ENCODE measurements at places on chromosomes 12 and 14.

DNA sequence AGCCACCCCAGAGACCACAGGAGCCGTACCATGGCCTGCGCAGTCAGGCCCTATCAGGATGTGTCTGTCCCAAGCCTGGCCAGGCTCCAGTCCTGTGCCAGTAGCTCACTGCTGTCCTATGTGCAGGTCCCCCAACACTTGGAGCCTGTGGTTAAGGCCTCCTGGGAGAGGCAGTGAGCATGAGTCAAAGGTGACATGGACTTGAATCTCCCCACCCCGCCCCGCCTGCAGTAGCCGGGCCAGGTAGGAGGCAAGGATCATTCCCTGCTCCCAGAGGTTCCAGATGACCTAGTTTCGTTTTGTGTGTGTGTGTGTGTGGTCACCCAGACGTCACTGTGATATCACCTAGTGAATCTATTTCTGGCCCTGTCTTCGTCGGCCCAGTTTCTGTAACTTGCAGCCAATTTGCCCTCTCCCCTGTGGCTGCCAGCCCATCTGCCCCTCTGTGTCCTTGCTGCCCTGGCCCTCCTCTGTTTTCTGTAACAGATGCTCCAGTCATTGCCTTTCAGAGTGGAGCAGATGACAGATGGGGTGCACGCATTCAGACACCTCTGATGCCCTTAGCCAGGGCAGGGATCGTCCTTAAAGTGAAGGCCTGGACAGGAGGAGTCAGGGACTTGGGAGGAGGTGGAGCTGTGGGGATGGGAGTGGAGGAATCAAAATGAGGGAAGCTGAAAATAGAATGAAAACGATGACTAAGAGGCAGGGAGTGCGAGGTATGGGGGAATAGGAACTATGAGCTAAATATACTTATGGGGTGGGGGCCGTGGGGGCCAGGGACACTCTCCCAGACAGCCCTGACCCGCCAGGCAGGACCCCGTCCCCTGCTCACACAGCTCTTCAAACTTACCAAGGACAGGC lies 37.4 kb downstream of the SLC6A12 start:
- DNase-seq: peak; percentile 58

DNA sequence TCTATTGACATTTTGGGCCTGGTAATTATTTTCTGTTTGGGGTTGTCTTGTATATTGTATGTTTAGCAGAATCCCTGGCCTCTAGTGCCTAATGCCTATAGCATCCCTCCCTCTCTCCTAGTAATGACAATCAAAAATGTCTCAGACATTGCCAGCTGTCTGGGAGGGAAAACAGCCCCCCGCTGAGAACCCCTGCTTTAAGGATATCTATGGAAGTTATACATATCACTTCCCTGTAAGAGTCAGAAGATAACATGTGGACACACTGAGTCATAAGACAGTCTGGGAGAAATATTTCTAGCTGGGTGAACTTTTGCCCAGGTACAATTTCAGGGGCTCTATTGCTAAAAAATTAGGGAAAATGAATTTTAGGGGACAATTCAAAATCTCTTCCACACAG lies 255.0 kb downstream of the PAWR start:
- no peak for DNase-seq

- DNase-seq: peak; percentile 16
Measured at GRCh38 chr12:68358532-68359485, 26.6 kb upstream of the MDM1 start.

DNA sequence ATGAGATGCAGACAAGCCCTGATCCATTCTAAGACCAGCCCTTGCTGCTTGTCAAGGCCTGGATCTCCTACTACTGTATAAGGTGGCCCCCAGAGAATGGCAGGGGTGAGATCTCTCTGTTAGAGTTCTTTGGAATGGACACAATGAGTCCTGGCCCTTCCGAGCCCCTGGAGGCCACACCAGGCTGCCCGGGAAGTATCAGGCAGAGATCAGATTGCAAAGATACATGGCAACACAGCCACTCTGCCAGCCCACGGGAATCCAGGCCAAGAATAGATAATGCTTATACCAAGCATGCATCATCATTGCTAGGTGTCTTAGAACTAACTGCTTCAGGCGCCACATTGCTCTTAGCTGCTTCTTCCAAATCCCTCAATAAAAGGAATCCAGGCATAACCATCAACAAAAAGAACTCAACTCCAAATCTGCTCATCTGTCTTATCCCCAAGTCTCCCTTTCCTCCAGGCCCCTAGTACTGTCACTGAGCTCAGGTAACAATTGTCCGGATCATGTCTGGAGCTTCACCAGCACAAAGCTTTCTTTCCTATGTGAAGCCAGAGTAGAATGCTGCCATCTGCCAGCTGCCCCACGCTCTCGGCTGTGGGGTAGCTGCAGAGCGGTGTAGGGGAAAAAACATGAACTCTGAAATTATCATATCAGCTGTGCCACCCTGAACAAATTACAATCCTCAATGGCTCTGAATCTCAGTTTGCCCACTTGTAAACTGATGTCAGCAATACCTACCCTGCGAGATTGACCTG lies 5.5 kb upstream of the VASH1 start:
- no peak for DNase-seq

- DNase-seq: peak; percentile 37
Measured at GRCh38 chr14:65791191-65791981, 378.9 kb downstream of the FUT8 start.

- peak; percentile 78 for DNase-seq
Measured at GRCh38 chr12:49227713-49228112, 37.2 kb upstream of the TUBA1C start.

DNA sequence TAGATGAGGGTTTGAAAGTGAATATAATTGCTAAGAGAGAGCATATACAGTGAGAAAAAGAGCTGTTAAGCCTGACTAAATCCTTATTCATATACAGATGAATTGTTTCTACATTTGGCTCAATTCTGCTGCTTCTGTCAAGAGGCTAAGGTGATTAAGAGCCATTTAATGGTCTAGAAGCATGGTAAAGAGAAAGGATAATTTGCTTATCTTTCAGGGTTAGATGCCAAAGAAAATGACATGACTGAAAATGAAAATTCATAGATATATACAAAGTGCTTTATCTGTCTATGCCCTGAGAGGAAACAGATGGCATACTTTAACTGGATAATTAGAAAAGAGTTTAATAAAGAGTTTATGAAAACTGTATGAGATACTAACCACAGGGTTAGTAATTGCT lies 834.9 kb downstream of the SLC6A15 start:
- DNase-seq: no peak

DNA sequence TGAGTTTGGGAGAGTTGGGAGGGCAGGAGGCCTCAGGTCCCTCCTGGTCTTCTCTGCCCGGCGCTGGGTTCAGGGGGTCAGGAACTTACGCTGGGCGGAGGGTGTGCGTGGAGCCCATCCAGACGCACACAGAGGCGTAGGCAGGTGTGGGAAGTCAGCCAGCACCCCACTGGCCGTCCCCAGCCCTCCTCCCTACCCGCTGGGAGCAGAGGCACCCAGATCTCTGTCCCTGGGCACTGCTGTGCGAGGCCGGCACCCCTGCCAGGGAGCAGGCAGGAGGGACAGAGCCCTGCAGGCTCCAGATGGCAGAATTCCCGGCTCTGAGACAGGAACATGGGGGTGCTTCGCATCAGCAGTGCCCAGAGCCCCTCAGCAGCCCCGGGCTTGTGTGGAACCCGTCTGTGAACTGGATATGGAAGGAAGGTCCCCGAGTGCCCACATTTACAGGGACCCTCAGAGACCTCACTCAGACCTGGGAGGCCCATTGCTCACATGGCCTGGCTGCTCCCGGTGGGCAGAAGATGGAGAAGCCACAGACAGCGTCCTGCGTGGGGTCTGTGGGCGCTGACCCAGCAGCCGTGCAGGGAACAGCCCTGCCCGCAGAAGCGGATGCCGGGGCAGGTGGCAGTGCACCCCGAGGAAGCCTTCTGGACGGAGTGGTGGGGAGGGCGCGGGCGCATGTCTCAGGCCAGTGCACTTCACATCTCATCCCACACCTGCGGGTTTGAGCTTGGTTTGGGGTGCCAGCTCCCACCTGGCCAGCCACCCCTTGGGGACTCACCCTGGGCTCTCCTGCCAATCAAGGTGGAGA lies 59.3 kb downstream of the LRCOL1 start:
- DNase-seq: no peak

DNA sequence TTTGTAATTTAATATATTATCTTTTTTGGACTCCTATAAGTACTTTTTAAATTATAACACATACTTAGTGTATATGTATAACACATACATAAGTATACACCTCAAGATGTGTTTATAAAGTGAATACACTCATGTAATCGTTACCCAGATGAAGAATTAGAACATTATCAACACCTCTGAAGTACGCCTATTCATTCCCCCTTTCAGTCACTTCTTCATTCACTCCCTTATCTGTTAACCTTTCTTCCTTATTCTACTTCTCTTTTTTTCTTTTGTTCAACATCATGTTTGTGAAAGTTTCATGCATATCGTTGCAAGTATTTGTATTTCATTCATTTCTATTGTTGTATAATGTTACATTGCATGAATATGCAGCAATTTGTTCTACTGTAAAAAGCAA lies 98.5 kb downstream of the ARID2 start:
- no peak for DNase-seq

GRCh38 chr14:47678993-47679392 lies 3.6 kb upstream of the MDGA2 start:
- DNase-seq: no peak

DNA sequence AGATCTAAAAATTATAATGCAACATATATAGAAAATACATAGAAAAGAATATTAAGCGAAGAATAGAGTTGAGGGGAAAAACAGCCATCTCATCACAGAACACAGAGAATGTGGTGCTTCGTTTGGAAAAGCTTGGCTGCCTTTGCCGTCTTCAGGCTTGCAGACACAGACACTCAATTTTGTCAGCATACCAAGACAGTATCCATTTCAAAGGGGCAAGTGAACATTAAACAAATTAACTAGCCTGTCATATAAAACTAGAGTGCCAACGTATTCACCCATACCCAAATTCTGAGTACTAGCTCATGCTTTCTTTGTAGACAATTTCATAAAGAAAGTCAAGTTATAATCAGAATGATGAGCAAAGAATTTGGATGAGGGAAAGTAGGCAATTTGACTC lies 40.5 kb downstream of the DMAC2L start:
- no peak for DNase-seq

- no peak for DNase-seq
Measured at GRCh38 chr12:27498761-27499160, 25.2 kb upstream of the PPFIBP1 start.

- no peak for DNase-seq
Measured at GRCh38 chr12:104138797-104139152, 765 bp upstream of the NFYB start.

DNA sequence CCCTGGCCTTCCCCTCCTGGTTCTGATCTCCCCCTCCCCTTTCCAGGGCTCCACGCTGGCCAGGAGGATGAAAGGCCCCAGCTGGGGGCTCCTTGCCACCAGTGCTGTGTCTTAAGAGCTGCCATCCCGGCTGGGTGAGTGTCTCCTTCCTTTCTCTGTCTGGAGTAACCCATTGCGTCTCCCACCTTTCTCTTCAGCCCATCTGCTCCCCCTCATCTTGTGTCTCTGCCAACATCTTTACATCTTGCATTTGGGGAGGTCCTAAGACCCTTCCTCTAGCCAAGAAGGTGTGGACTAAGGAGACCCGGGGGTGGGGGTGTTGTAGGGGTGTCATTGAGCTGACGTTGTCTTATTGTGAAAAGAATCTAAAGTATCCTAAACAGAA lies 505 bp downstream of the BCL2L2 start:
- no peak for DNase-seq

DNA sequence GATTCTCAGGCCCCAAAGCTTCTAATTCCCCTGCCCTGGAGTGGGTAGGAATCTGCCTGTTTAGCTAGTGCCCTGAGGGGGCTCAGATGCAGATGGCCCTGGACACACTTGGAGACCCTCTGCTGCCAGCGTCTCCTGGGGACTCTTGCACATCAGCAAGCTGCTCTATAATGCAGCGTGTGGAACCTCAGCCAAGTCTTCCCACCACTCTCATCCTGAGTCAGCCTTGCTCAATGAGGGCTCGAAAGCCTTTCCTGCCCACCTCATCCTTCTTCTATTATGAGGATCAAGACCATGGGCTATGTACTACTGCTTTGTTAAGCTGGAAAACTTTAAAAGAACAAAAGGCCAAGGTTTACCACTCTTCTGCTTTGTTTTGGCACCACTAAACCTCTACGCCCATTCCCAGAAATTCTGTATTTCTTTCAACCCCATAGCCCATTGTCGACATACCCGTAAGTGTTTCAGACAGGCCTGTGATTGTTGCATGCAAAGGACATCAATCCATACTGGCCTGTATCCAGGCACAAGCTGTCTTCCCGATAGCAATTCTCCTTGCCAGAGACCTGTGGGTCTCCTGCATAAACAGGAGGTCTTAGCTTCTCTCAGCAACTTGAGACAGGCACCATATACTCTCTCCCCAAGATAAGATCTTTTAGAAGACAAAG lies 246.9 kb downstream of the DPF3 start:
- DNase-seq: no peak

DNA sequence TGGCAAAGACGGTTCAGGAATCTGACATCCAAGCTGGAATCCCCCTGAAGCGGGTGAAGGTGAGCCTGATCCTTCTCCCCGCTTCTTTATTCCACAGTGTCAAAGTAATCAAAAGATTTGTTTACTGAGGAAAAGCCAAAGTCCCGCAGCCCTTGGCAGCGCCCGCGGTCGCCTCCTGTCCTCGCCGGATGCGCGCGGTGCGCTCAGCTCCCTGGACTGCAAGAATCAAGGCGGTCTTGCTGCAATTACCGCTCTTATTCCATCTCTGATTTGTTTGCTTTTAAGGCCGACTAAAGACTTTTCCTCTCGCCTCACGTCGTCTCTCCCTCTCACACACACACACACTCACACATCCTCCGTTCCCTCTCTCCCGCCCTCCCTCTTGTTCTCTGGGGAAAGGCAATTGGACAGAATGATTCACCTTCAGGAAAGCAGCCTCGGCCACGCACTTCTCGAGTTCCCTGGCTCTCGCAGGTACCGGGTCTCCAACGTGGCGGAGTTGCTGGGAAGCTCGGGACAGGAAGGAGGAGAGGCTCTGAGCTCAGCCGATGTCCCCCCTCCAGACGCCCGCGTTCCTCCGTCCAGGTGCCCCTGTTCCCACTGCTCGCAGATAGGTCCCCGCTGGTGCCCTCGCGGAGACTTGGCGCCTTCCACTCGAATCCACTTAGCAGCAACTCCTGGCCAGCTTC lies 68.6 kb upstream of the USP15 start:
- DNase-seq: no peak

DNA sequence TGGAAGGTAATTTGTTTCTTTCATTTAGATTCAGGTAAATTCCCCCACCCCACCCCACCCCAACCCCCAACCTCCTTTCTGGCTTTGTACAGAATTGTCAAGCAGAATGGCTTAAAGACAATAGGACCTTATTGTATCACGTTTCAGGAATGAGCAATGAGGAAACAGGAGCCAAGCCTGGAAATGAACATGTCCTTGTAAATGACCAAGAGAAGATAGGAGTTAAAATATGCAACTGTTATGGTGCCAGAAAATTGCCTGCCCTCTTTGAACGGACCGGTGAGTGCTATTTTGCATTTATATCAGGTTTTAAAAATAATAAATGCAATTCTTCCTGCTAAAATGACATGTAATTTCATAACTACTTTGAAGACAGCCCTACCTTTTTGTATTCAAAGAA lies 141.6 kb upstream of the PELI2 start:
- DNase-seq: no peak

DNA sequence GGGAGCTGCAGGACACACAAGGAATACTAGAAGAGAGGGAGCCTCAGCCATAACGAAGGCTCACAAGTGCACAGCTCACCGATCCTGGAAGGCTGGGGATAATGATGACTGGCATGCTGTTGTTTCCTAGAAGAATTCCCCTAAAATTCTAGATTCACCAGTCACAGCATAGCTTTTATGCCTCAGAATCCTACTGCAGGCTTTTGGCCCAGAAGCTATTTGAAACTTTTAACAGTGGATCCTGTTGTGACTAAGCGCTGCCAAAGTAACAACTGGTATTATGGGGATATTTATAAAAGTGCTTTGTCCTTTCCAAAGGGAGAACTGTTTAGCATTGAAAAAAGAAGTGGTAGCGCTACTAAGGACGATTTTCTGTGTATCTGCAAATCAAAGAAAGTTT lies 214.1 kb upstream of the PELI2 start:
- no peak for DNase-seq
